ENCODE measurements at places on chromosomes 7 and 10.
A peak's percentile ranks its signal among the peaks of the same experiment; 100 is the strongest.

GRCh38 chr7:92404170-92404614, 43.1 kb upstream of the GATAD1 start:
- no peak for DNase-seq

GRCh38 chr7:129271500-129272355, 46.9 kb downstream of the AHCYL2 start:
- DNase-seq: peak; percentile 56

- DNase-seq: no peak
Measured at GRCh38 chr10:85936161-85936560, 430.4 kb downstream of the GRID1 start.

- no peak for DNase-seq
Measured at GRCh38 chr7:18693406-18693805, 197.9 kb downstream of the HDAC9 start.

GRCh38 chr7:70776627-70777101, 355.3 kb upstream of the GALNT17 start:
- no peak for DNase-seq

Data from GM20000 (cell line).